ENCODE measurements at places on chromosomes 6 and 20.

DNA sequence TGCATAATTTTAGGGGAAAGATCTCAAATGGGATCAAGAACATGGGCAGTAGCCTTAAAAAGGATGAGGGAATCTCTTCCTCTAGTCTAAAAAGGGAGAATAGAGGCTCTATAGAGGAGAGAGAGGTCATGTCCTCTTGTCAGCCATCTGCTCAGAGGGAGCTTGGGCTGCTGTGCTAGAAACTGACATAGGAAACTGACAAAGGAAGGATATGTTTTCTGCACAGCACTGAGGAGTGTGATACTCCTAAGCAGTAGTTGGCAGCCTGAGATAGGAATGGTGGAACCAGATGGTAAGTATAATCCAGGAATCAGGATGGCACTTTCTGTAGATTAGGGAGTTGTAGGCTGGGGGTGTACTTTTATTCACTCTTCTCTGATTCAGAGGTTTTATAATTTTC, 59.2 kb downstream of the PTPRA start:
- DNase-seq = no peak

DNA sequence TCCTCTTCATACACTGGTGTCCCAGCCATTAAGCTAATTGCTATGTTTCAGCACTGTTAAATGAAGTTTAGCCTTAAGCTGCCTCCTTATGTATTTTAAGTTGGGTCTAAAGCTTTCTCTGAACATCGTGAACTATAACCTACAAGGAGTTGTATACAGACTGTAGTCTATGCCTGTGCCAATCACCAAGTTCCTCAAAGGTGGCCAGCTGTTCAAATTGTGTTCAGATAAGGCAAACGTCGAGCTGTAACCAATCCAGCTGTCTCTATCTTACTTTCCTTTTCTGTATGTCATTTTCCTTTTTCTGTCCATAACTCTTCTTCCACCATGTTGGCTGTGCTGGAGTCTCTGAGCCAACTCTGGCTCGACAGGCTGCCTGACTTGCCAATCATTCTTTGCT, 199.6 kb downstream of the OGFRL1 start:
- no peak for DNase-seq

DNA sequence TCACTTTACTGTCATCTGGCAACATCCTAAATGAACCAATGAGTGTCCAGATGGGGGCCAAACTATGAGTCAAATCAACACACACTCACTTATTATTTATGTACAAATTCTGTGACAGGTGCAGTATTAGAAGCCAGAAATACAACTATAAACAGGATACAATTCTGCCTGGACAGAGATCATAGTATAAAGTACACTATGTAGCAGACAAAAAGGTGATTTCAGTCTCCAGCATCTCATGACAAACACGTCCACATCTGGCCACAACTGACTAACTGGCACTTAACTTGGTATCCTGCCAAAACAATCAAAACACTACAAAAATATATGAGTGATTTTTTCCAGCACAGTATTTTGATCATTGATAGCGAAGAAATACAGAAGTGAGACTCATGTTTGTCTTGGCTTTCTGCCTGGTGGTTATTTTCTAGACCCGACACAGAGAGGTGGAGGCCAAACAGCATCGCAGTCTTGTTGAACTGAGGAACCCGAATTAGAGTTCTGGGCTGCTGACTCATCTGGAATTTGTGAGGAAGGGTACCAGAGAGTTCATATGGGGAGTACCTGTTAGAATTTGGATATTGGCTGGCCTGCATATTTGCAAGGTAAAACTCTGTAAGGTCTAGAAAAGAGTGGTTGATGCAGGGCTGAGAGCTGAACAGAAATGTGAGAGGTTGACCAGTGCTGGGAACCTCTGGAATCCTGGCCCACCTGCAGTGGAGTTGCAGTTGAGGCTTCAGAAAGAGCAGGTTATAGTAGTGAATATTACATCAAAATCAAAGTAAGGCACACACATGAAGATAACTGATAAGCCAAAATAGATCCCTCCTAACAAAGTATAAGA, 475.2 kb downstream of the PTPRT start:
- no peak for DNase-seq

- no peak for DNase-seq
These were observed 27.3 kb upstream of the GMDS start for GRCh38 chr6:2272696-2273095.

DNA sequence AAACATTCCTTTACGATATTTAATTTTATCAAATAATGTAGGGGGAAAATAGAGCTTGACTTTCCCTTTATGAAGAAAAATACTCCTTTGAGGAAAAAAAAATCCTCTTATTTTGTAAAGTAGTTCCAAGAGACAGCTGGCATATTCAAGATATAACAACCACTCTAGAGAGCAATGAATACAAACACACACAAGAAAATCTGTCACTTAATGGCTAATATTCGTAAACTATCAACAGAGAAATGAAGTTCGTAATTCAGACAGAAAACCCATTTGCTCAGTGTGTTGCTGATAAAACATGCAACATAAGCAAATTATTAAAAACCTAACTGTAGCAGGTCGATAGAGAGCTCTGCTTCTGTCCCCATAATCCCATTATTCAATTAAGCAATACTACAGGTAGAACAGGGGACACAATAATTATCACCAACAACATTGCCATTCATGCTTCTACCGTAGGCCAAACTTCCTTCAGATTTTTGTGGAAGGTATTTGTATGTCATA, 714.4 kb upstream of the MARCKS start:
- no peak for DNase-seq

GRCh38 chr6:76026101-76026500, 46.4 kb downstream of the IMPG1 start:
- DNase-seq = no peak

- DNase-seq = no peak
These were observed 174.9 kb downstream of the ISM1 start for GRCh38 chr20:13396022-13396421.

GRCh38 chr6:100001915-100002388, 7.9 kb upstream of the MCHR2 start:
- no peak for DNase-seq

GRCh38 chr20:64142590-64142989, 21.7 kb upstream of the MYT1 start:
- no peak for DNase-seq

- no peak for DNase-seq
These were observed 4.1 kb upstream of the MOXD1 start for GRCh38 chr6:132405143-132405915.

DNA sequence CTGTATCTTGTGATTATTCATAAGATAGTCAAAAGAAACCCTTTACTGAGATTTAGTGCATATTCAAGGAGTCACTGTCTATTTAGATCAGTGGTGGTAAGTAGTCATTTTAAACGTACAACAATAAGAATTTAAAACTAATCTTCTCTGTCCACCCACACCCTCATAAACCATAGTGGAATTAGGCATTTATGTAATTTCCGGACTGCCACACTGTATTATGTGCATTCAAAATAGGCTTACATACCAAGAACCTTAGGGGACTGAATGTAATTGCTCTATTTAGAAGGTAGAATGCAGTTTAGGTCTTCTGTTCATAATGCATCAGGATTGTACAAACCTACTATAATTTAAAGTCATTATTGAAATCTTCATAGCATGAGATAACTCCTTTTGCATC, 685.4 kb downstream of the TENT5A start:
- DNase-seq = no peak

GRCh38 chr20:32189691-32190615, 17.6 kb downstream of the PLAGL2 start:
- no peak for DNase-seq

DNA sequence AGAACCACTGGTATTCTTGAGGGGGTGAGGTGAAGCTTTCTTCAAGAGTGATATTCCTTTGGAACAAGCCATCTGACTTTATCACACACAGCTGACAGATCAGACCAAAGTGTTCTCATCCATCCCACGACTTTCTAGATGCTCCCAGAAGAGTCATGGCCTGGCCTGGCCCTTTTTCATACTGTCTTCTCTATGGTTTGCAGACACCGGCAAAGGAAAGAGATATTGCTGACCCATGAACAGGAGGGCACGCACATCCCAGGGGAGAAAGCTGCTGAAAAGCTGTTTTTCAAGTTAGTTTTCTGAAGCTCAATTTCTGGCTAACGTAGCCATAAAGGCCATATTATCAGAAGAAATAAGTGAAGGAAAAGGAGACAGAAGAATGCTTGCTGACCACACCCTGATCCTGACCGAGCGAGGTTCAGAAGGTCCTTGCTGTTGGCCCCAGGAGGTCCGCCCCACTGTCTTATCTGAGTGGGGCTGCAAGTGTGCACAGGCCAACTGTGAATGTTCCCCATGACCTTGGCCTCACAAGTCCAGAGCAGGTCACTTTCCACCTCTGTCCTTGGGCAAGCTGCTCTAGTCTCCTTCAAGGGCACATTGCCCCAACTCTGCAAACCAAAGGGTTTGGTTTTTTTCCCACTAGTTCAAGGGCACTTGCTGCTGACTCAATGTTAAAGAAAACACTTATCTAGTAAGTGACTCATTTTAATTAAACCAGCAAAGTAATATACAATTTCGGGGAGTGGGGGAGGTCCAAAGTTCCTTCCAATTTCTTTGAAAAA, 2.0 kb downstream of the ACSS1 start:
- DNase-seq = no peak

- no peak for DNase-seq
These were observed 3.5 kb downstream of the SOBP start for GRCh38 chr6:107493158-107494057.

DNA sequence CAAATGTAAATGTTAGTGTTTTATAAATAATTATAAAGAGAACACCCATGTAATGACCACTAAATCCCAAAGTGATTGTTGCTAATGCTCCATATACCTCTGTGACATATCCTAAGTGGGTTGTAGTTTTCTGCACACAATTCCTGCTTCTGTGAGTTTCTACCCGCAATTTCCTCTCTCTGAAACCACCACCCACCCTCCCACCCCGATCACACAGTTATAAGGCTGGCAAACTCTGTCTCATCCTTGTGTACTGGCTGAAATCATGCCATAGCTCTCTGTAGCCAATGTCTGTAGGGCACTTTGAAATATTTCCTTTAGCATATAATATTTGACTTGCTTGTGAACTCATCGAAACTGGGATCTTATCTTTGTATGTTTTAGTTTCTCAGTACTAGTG, 236.6 kb downstream of the PLCB1 start:
- no peak for DNase-seq

DNA sequence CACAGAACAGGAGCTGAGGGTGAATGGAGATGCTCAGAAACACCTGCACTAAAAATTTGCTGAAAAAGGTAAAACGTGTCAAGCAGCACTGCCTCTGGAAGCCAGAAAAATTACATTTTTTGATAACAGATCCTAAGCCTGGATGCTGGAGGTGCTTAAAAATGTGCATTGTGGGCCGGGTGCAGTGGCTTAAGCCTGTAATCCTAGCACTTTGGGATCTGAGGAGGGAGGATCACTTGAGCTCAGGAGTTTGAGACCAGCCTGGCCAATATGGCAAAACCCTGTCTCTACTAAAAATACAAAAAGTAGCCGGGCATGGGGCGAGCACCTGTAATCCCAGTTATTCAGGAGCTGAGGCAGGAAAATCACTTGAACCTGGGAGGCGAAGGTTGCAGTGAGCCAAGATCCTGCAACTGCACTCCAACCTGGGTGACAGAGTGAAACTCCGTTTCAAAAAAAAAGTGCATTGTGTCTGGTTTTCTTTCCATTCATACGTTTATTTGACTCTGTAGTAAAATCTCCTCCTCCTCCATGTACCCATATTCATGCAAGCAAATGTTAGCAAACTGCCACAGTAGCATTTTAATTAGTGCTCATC, 587 bp upstream of the BTN3A1 start:
- no peak for DNase-seq

GRCh38 chr6:155521719-155522118, 66.1 kb upstream of the NOX3 start:
- DNase-seq = no peak

GRCh38 chr6:33418690-33419291, 884 bp upstream of the CUTA start:
- DNase-seq = no peak

DNA sequence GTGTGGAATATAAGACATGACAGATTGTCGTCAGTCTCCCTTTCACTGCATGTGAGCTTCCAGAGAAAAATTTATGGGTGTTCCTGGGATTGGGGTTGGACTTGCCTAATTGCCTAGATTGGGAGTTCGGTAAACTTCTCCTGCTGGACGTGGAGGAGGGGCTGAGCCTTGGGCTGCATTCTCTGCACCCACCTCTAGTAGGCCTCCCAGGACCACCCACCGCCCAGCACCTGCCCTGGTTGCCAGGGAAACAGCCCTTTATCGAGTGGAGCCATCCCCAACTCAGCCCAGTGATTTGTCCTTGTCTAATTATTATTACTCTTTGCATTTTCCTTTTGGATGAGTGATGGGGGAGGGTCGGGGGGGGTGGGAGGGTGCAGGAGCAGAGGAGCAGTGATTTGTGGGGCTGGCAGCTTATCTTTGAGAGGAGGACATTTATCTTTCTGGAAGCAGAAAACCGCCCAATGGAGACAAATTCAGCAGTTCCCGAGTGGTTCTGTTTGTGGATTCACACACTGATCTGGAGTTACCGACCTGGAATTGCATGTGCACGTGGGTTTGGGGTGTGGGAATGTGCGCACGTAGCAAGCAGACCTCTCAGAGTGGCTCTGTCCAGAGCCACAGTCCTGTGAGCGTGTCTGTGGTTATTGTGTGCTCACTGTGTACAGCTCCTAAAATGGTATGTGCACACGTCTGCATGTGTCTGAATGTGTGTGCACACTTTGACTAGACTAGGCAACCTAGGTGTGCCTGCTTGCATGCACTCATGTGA, 104.5 kb downstream of the DHX35 start:
- no peak for DNase-seq

DNA sequence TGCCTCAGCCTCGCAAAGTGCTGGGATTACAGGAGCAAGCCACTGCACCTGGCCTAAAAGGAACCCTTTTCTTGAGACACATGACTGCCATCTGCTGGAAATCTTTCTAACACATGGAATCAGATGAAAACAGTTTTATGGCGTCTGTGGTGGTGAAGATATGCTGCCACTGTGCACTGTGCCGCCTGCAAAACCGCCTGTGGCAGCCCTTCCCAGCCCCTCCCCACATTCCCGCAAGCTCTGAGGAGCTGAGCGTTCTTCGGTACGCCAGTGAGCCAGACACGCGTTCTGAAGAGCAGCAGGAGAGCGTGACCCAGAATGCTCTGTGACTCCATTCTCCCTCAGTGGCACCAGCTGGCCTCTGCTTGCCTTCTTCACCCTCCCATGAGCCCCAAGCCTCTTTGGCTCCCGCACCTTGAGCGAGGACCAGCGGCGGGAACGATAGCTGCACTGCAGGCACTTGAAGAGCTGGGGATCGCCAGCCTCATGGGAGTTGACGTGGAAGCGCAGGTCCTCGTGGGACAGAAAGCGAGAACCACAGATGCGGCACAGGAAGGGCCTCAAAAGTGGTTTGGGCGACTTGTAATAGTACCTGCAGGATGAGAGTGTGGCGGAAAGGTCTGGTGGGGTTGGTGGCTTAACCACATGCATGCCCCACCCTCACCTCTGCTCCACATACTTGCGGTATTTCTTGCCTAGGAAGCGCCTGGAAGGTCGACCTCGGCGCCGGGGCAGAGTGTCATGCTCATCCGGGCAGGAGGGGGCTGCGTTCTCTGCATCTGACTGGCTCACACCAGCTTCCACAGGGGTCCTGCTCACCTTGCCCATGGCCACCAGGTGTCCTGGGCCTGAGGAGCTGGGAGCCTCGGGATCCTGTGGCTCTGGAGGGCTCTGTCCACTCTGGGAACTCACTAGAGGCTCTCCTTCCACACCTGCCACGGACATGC, 8.7 kb downstream of the ZNF335 start:
- no peak for DNase-seq

All from stimulated activated CD4-positive, alpha-beta T cell treated with anti-CD3 and anti-CD28 coated beads, Interleukin-1b, Interleukin-23, amount 100 ng/mL, for 1 hour (primary cell).